ENCODE measurements at places on chromosomes 7 and 10. TPM values are rescaled to one million over a fixed set of nuclear protein-coding genes. Genes with fewer than 3 reads are reported as not detected.

GRCh38 chr7:158595068-158595467 is 7.4 kb upstream of the PTPRN2 start:
- DNase-seq: no peak

GRCh38 chr7:43283706-43284105 is 171.3 kb downstream of the HECW1 start:
- DNase-seq: no peak

DNA sequence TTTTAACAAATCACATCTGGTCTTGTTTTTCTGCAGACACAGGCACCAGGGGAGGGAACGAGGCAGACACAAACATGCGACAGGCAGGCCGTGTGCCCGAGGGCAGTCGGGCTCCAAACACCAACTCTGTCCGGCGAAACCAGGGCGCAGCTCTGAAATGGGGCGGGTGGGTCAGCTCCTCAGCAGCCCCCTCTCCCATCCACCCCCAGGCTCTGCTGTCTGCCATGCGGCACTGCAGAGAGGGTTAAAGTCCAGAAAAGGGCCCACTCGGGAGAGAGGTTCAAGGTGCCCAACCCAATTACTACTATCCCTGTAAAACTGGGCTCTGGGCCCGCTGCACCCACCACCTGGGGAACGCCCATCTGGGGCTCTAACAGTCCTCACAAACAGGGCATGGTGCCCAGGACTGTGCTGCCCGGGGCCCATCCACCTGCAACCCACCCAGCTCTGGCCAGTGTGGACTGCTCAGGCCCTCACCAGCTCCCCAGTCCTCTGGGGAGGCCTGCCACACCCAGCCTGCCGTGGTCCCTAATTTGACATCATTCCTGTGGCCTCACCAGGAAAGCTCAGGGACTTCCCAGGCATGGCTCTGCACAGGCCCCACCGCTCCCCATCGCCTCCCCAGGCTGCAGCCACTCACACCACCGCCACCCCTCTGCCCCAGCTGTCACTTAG is 18.7 kb downstream of the YKT6 start:
- DNase-seq: no peak

DNA sequence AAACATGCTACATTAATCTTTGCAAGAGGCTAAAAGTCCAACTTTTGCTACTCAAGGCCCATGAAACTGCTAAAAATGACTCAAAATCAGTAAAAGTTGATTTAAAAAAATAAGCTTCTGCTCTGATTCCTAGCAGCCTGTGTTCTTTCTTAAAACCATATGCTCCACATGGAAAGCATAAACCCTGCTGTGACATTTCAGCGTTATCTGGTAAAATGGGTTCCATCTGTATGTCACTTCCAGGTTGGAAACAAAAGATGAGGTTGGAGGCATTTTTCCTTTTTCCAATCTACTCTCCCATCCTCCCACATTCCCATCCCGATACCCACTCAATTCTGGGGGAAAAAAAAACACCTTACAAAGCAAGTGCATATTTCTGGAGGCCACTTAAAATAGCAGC is 439.5 kb downstream of the NEBL start:
- DNase-seq: no peak

DNA sequence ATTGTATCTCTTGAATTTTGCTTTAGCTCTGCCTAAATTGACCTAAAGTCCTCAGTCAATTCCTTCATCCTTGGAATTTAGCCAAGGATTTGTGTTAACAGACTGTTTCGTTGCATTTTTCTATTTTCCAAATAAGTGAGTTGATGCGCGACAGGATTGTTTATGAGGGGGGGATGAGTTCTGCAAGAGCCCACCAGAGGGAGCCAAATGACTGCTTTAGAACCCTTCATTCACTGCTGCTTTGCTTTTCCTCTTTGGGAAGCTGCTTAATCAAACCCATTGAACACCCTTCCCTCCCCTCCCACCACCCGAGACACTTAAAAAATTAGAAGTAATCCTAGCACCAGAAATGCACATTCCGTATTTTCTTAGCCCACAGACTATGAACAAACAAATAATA is 33.7 kb upstream of the PTF1A start:
- no peak for DNase-seq

DNA sequence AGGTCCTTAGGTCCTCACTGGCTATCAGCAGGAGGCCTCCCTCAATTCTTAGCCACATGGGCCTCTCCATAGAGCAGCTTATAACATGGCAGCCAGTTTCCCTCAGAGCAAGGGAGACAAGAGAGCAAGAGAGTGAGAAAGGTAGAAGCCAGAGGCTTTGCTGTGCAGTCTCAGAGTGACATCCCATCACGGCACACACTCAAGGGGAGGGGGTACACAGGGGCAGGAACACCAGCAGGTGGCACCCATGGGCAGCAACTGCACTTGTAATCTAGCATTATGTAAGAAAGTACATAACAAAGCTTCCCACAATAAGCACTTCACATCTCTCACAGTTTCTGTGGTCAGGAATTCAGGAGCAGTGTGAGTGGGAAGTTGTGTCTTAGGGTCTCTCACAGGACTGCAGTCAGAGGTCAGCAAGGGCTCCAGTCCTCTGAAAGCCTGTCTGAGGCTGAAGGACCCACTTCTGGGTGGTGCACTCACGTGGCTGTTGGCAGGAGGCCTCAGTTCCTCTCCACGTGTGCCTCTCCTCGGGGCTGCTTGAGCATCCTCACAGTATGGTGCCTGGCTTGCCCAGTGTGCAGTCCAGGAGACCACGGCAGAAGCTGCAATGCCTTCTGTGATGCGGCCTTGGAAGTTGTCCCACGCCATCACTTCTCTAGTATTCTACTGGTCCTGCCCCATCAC is 159.4 kb downstream of the OAT start:
- no peak for DNase-seq

GRCh38 chr10:78942091-78942501 is 126.7 kb upstream of the ZMIZ1 start:
- DNase-seq: no peak

GRCh38 chr10:126910196-126910595 is 5.0 kb downstream of the DOCK1 start:
- no peak for DNase-seq

DNA sequence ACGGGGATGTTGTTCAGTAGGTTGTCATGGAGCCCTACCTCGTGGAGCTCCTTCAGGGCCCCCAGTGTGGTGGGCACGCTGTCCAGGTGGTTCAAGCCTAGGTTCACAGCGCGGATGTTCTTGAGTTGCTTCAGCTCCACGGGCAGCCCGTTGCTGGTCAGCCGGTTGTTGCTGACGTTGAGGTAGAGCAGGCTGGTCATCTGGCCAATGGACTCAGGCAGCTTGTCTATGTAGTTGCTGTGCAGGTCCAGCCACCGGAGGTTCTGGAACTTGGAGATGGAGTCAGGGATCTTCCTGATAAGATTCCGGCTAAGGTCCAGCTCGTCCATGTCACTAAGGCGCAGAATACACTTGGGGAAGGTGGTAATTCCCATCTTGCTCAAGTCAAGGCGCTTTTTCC is 26.0 kb downstream of the LRRC18 start:
- no peak for DNase-seq

- DNase-seq: no peak
Measured at GRCh38 chr10:36367362-36367761, 725.3 kb upstream of the FZD8 start.

DNA sequence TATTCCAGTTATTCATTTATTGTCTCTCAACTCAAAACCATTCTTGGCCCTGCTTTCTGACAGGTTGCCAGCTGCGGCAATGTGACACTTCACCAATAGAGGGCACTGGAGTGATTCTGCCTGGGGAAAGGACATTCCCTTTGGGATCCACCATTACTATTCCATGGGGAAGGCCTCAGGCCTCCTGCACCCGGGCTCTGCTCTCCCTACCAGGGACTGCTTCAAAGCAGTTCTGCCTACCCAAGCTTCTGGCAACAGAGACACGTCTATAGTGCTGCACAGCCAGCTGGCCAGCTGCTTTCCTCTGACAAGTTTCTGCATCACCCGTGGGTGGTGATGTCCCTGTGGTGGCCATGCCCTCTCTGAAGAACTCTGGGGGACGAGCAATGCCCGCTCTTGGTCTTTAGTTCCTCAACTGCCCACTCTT is 163.8 kb downstream of the ELMO1 start:
- DNase-seq: no peak

Gene VAX1
- not detected for total RNA-seq

Gene C10orf90
- 3.9 TPM for total RNA-seq

Gene POLR2J2
- total RNA-seq: 0.88 TPM

Data from breast epithelium (tissue), 4 donors.